Globus pallidus (tissue), 1 donor: ENCODE measurements at places on chromosomes 13 and 19.

DNA sequence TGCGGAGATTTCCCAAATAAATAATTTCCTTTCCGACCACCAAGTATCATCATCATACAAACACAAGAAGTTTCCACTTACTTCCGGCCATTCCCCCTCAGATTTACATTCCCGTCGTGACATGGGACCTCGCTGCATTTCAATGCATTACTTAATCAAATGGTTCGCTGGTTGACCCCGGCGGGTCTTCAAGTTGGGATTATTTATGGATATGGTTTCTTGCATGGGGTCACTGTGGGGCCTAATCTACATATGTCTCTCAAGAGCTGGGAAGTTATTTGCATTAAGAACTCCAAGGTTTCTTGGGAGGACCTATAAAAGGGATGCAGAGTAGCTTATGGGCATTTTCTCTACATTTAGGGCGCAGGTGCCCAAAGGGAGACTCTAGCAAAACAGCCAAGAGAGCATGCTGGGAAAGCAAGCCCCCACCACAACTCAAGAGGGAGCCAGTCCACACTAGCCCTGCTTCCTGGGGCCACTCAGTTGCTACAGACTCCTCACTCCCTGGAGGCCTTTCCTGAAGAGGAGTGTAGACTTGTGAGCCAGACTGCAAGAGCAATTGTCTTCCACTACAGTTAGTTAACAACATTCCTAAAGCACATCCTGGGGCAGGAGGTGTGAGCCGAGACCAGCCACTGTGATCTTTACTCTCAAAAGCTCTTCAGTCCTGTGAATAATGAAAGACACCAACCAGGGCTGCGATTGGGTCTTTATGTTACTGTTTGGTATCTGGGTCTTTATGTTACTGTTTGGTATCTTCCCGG is 125.3 kb downstream of the KATNAL1 start:
- no peak for DNase-seq

- no peak for DNase-seq
Measured at GRCh38 chr13:48783181-48783630, 129.5 kb downstream of the CYSLTR2 start.

GRCh38 chr13:99998261-99998660 is 16.7 kb downstream of the ZIC2 start:
- DNase-seq, result no peak

- no peak for DNase-seq
Measured at GRCh38 chr19:39514840-39515550, at the start of gene SELENOV. SELENOV (plus strand) TSS chr19:39515139; CDS start chr19:39515213, 74 bp downstream.

- no peak for DNase-seq
Measured at GRCh38 chr19:12166626-12167025, 3.7 kb downstream of the ZNF136 start.

DNA sequence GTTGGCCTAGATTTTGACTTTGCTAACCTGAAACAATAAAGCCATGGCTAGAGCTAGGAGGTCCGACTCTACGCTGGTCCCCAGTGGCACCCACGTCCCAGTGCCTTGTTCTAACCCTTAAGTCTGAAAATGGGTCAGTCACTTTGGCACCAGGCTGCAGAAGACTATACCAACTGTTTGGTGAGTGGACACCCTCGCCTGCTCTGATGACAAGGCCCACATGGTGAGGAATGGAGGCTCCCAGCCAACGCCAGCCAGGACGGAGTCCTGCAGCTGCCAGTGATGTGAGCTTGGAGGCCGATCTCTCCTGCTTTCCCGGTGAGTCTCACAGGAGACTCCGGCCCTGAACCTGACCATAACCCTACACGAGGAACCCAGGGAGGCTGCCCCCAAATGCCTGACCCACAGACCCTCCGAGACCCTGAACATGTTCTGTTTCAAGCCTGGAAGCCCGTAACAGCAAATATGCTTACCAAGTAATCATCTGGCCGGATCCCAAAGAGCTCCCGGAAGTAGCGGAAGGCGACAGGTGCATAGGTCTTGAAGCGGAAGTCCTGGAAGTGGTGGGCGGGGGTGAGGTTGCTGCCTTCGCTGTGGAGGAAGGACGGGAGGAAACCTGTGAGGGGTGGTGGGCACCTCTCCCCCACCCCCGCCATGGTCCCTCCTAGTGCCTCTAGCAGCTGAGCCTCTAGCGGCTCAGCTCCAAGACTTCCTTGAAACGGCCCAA is 34.1 kb upstream of the CACTIN start:
- no peak for DNase-seq

DNA sequence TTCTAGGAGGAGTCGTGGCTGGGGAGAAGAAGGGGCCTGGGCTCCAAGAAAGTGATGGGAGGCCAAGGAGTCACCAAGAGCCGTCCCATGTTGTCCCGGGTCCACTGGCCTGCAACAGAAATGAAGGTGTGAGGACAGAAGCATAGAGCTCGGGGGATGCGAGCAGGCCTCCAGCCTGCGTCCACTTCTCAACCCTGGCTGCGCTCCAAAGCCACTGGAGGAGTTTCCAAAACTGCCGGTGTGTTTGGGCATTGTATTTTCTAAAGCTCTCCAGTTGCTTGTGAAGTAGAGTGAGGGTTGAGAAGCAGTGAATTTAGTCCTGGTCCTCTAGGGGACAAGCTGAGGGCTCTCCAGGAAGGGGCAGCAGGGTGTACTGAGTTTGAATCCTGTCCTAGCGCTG is 13.0 kb downstream of the FFAR2 start:
- DNase-seq, result no peak

DNA sequence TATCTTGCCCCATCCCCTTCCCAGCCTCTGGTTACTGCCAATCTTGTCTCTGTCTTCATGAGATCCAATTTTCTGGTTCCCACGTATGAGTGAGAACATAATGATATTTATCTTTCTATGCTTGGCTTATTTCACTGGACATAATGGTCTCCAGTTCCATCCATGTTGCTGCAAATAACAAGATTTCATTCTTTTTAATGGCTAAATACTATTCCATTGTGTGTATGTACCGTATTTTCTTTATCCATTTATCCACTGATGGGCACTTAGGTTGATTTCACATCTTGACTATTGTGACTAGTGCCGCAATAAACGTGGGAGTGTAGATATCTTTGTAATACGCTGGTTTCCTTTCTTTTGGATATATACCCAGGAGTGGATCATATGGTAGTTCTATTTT is 43.0 kb downstream of the CHST8 start:
- DNase-seq, result no peak

GRCh38 chr13:57264965-57265364 is 98.0 kb downstream of the PRR20E start:
- no peak for DNase-seq

- DNase-seq, result no peak
Measured at GRCh38 chr19:18450021-18450930, 12.3 kb upstream of the ISYNA1 start.

- DNase-seq, result no peak
Measured at GRCh38 chr13:19910336-19911072, 47.1 kb upstream of the ZMYM5 start.

GRCh38 chr13:34748073-34748472 is 194.0 kb upstream of the NBEA start:
- peak; percentile 16 for DNase-seq

DNA sequence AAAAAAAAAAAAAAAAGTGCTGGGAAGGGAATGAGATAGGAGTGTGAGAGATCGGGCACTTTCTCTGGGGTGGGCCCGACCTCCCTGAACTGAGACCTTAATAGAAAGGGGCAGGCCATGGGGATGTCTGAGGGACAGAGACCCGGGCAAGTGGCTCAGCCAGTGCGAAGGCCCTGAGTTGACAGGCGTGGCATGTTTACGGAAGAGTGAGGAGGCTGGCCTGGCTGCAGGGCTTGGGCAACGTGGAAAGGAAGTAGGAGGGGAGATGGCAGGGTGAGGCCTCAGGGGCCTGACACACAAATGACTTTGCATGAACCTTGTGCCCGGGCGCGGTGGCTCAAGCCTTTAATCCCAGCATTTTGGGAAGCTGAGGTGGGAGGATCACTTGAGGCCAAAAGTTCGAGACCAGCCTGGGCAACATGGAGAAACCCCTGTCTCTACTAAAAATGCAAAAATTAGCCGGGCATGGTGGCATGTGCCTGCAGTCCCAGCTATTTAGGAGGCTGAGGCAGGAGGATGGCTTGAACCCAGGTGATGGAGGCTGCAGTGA is 13.9 kb downstream of the FCHO1 start:
- DNase-seq, result no peak

DNA sequence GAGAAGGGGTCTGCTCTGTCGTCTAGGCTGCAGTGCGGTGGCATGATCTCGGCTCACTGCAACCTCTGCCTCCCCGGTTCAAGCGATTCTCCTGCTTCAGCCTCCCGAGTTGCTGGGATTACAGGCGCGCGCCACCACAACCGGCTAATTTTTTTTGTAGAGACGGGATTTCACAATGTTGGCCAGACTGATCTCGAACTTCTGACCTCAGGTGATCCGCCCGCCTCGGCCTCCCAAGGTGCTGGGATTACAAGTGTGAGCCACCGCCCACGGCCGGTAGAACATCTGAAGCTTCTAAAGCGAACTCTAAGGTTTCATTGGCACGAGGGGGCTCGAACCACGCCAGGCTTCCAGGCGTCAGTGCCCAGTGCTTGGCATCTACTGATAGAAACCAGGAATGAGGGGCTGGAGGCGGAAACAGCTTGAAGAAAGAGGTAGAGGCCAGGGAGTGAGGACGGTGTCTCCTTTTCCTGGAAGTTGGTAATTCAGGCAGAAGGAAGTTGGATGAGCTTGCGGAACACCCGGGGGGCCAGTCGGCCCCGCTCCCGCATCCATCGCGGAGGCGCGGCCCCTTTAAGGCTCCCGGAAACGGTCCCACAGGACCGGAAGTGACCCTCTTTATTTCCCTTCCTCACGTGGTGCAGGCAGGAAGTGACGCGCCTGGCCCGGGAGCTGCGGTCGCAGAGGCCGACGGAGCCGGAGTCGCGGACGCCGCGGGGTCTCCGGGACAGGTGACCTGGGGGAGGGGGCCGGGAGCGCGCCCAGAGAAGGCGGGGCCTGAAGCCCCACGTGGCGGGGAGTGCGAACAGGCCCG is at the start of gene CCDC9:
TSS of gene CCDC9 (plus strand) at position 647 of the 814 bp plus-strand sequence. CDS start 1,876 bp downstream, outside the sequence.
- DNase-seq, result peak; percentile 95

DNA sequence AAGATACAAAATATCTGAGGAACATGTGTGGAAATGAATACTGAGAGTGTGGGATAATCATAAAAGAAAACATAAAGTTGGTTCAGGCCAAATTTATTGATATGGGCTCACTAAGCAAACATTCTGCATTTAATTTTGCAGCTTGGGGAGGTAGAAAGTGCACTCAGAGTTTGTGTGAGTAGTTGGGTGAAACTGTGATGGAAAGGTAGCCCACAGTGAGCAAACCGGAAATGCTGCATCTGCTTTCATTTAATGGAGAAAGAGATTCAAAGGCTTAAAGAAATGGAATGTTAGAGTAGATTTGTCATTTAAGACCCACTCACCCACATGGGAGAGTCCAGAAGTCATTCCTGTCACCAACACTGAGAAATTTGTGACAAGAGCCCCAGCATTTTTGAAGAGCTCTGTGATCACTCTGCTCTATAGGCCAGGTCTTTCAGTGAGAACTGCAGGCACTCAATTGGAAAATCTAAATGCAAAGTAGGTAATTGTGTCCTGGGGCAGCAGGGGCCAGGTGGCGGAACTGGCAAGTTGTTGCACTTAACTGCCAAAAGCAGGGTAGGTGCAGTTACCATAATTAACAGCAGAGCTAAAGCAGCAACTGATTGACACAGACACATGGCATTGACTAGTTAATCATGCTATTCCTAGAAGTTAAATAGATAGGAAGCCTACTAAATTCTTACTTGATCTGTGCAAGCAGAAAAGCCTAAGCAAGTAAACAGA is 1228.3 kb upstream of the PCDH20 start:
- DNase-seq, result no peak

DNA sequence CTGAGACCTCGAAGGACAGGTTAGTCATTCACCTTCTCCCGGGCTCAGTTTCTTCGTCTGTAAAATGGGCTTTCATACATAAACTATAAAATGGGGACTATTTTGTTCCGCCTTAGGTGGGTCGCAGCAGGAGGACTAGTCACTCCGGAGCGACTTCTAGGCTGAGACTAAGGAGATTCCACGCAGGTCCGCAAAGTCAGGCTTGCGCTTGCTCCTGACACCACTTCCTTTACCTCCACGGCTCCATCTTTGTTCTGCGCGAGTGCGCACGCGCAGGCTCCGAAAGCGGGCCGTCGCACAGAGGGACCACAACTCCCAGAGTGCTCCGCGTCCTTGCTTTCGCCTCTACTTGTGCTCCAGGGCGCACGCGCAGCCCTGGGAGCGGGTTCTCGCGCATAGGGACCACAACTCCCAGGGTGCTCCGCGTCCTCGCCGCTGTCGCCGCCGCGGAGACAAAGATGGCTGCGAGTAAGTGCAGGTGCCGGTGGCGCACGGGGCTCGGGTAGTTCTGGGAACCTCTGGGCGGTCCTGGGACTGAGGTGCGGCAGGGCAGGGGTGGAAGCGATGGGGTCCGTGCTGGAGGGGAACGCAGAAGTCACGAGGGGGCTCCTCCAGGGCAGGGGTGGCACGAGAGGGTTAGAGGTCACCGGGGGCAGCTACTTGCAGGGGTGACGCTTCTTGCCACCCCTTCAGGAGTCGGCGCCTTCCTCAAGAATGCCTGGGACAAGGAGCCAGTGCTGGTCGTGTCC is at the start of gene NDUFA3:
TSS of gene NDUFA3 (plus strand) at position 435 of the 749 bp plus-strand sequence. CDS start at position 459, 24 bp downstream.
- peak; percentile 97 for DNase-seq

- no peak for DNase-seq
Measured at GRCh38 chr13:44153496-44153895, 220.1 kb upstream of the SERP2 start.

DNA sequence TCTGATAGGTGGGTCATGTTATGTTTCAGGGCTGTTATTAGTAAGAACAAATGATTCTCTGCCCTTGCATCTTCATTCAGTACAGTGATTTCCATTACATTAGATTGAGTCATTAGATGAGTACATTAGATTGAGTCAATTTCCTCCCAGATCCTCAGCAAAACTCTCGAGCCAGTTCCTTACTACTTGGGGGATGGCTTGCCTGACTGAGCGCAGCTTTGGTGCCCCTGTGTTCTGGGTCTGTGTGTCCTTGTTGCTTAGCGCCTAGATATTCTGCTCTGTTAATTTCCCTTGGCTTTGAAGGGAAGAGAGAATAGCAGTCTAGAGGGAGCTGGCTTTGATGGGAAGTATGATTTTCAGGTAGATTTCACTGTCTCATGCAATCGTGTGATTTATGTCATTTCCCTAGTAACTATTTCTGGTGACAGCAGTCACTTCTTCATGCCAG is 19.1 kb upstream of the SCEL start:
- no peak for DNase-seq

- DNase-seq, result peak; percentile 44
Measured at GRCh38 chr19:42281827-42282762, 13.0 kb downstream of the CIC start.

- no peak for DNase-seq
Measured at GRCh38 chr13:99421271-99421670, 80.0 kb upstream of the TM9SF2 start.

- peak; percentile 70 for DNase-seq
Measured at GRCh38 chr19:291006-291521, at the start of gene PLPP2. PLPP2 (minus strand) TSS chr19:291403; CDS start chr19:291336, 67 bp downstream.

DNA sequence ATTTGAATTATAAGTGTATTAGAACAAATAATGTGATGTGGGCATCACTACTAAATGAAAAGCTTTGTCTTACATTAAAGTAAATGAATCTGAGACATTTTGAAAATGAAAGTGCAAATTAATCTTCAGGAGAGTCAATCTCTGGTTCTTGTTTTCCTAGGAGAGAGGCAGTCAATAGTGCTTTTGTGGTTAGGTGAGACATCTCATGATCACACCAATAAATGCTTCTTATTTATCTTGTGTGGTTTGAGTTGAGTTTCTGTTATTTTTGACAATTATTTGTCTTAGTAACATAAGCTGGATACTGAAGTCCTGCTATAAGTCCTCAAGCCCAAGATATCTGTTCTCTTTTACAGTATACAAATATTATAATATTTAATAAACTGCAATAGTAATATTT is 1378.0 kb upstream of the PCDH9 start:
- no peak for DNase-seq
